Stimulated activated CD8-positive, alpha-beta memory T cell treated with anti-CD3 and anti-CD28 coated beads, Interleukin-4, amount 100 ng/mL, for 4 hours (primary cell): ENCODE measurements at places on chromosomes 4 and X.

DNA sequence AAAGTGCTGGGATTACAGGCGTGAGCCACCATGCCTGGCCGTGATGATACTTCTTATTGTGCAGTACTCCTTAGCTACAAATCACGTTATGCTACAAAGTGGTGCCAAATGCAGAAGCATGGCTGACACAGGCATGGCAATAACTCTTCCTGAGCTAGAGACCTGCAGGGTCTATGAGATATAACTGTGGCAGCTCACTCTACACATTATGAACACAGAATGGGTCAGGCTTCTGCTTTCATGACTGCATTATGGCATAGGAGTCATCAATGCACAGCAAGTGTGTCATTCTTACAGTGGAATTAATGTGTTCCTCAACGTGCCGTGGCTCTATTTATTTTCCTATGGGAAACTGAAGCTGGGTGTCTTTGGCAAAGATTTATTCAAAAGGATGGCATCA, 64.5 kb downstream of the UGT8 start:
- no peak for DNase-seq

DNA sequence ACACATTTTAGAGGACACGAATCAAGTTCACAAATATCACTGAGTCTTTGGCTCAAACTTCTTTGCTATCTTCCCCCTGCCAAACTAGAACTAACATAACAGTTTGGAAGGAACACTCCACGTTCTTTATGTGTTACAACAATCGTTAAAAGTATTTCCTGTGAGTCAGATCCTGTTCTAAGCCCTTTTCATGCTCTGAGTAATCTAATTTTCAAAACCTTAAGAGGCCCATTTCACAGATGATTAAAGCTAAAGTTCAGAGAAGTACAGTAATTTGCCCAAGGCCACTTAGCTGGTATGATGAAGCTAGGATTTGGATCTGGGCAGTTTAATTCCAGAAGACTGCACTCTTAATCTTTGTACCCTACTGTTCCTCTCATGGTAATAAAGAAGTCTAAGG, 854.4 kb upstream of the INTU start:
- DNase-seq = no peak

DNA sequence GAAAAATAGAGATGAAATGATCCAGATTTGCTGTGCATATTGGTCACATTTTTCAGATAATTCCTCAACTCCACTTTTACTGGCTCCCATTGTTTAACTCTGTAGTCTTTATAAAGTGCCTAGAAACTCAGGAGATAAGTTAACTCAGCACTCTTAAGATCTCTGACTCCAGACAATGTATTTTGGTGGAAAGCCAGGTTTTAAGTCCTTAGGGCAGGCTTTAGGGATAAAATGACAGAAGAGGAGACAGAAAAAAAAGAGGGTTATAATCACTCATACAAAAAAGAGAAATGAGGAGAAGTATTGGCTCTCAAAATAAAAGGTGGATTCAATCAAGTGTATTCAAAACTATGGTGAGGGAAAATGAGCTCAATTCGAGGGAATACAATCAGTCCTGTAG, 674.8 kb upstream of the INTU start:
- DNase-seq = no peak

GRCh38 chr4:128711361-128711760, 98.1 kb upstream of the JADE1 start:
- DNase-seq = no peak

DNA sequence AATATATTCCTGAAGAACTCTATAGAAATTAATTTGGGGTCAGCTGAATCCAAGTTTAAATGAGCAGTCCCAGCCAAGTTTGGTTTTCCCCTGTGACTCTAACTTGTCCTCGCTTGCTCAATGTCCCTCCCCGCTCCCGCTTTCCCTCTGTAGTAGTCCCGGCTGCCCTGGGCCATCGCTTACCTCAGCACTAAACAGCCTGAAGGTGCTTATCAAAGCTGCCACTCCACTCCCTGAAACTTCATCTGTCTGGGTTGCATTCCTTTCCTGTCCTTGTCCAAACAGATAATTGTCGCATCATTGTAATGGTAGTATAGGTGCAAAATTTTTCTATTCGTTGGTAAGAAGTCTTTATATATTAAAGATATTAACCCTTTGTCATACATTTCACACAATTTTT, 12.8 kb downstream of the SLC25A43 start:
- DNase-seq = no peak

DNA sequence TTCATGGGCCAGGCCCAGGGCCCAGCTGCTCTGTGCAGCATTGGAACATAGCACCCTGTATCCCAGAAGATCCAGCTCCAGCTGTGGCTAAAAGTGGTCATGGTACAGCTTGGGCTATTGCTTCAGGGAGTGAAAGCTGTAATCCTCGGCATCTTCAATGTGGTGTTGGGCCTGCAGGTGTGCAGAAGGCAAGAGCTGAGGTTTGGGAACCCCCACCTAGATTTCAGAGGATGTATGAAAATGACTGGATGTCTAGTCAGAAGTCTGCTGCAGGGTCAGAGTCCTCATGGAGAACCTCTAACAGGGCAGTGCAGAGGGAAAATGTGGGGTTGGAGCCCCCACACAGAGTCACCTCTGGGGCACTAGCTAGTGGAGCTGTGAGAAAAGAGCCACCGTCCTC, 341.7 kb downstream of the PPP3CA start:
- no peak for DNase-seq

GRCh38 chrX:129772796-129773431, 6.8 kb upstream of the SASH3 start:
- no peak for DNase-seq

GRCh38 chrX:39017716-39018115, 216.5 kb downstream of the MID1IP1 start:
- no peak for DNase-seq

- no peak for DNase-seq
Measured at GRCh38 chr4:19522966-19523365, 728.7 kb upstream of the SLIT2 start.

DNA sequence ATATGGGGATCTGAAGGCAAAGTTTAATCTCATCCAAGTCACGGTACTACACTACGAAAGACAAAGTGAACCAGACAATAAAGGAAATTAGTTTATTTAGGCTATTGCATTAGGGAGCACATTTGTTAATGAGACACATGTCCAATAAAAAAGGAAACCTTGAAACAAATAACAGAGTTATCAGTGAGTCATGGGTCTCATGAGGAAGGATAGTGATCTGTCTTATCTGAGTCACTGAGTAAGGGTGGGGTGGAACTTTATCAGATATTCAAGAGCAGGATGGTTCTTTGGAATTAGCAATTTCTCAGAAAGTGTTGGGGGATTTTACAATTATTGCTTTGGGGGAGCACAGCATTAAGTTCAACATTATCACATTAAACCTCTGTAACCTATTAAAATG, 188.9 kb upstream of the IL1RAPL1 start:
- no peak for DNase-seq

DNA sequence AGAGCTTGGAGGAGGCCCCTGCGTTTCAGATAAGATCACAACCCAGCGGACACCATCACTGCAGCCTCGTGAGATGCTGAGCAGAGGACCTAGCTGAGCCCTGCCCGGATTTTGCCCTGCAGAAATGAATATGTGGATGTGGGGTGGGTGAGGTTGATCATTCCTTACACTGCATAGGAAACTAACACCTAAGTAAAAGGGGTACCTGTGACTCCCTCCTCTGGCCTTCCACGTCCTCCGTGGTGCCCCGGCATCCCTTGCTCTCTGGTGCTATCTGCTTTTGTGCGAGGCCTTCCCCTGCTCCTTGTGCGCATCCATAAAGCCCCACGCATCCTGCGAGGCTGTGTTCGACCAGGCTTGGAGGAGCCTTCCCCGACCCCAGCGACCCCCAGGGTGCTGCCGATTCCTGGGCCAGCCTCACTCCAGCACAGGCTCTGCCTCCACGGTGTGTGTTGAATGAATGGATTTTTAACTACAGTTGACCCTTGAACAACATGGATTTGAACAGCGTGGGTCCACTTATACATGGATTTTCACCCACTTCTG, 25.6 kb upstream of the GPR78 start:
- no peak for DNase-seq

- no peak for DNase-seq
Measured at GRCh38 chrX:39299615-39300014, 498.4 kb downstream of the MID1IP1 start.

GRCh38 chr4:151460434-151460833, 51.5 kb downstream of the FHIP1A start:
- DNase-seq = no peak
